WTC11 (cell line): ENCODE measurements at places on chromosomes 5 and 9.

DNA sequence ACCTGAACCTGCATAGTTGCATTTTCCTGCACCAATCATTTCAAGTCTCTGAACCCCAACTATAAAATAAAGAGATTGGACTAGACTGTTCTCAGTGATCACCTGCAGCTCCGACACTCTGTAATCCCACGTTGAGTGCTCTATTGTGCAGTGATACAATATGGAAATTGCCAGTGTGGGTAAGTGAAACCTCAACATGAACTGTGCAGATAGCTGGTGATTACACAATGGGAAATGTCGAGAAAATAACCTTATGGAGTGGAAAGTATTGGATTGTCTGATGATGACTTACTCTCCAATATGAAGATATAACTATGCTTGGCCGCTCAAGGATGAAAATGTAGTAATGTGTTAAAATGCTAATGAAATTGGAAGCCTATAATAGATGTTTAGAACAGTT lies 293.1 kb upstream of the BRINP1 start:
- DNase-seq: no peak

- DNase-seq: no peak
Observed at GRCh38 chr9:68727636-68728035, 22.6 kb downstream of the PIP5K1B start.

DNA sequence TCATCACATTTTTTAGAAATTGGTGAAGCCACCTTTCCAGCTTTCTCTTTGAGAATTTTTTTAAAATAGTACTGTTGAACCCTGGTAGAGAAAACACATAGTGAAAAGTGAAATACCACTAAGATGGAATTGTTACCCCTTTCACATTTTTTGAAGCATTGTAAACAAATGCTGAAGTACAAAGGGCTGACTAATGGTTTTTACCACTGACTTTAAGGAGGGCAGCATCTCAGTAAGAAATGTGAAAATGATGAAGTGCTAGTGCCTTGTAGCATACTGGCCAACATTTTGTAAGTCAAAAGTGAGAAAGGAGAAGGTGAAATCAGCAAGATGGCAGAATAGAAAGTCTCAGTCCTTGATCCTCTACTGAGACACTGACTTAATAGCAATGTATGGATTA lies 320.6 kb downstream of the PJA2 start:
- no peak for DNase-seq

DNA sequence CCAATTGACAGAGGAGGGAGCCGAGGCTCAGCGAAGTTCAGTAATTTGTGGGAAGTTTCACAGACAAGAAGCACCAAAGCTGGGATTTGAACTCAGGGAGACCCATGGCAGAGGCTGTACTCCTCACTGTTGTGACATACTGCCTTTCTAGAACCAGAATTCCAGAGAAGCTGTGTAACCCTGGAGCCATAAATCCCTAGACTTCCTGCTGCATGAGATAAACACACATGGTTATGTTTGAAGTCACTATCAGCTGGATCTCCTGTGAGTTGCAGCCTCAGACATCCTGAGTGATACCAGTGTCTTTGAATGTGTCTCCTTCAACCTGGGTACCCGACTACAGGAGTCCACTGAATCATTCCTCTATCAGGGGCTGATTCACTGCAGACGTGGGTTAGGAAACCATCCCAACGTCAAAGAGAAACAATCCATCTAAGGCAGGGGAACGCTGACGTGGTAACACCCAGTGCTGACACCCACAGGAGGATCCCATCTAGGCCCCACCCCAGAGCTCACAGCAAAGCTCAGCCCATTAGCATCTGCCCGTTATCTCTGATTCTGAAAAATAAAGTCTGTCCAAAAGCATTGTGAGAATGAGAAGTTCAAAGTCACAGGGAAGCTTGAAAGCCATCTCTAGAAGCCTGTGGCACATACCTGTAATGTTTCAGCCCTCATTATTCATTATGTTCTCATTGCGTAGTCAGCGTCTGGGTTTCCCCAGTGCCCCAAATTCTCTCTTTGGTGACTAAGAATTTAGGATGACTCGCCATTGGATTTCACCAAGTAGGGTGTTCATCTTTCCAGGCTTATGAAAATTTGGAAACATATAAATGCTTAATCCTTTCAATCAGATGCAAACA lies 36.3 kb upstream of the BASP1 start:
- no peak for DNase-seq

- no peak for DNase-seq
Observed at GRCh38 chr5:173291722-173292658, 36.2 kb downstream of the STC2 start.

DNA sequence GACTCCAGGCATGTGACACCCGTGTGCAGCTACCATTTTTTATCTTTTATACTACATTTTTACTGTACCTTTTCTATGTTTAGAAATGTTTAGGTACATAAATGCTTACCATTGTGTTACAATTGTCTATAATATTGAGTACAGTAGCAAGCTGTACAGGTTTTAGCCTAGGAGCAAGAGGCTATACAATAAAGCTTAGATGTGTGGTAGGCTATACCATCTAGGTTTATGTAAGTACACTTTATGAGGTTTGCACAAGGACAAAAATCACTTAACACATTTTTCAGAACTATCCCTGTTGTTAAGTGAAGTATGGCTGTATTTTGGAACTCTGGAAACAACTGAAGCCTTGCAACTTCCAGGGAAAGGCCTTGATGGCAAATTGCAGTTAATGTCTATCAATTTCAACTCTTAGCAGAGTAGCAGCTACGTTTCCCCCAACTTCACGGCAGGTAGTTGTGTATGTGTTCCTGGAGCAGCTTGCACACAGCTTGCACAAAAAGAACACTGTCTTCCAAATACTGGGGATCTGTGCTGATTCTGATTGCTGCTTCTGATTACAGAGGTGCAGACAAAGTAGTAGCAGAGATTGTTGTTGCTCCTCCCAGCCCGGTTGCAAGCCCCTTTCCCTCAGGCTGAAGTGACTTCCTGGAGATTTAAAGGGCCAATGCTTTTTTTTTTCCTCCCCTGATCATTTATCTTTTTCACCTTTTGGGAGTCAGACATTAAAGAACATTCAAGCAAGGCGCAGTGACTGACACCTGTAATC lies 30.0 kb downstream of the SIL1 start:
- no peak for DNase-seq

DNA sequence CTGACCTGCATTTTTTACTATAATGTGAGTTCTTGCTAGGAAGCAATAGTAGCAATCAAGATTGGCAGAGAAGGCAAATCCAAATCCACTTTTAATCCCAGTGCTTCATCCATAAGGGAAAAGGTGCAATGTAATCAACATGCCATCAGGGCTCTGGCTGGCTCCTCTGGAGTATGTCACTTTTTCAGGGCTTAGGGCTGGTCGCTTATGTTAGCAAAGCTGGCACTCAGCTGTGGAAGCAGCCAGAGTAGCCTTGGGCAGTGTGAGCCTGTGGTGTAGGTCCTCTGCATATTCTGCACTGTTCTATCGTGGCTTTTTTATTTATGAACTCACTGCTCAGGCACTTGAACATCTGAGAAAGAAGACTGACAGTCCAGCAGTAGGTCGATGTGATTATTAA lies 16.1 kb downstream of the ACTBL2 start:
- no peak for DNase-seq

- peak; percentile 41 for DNase-seq
Observed at GRCh38 chr9:306907-307306, 92.2 kb downstream of the DOCK8 start.

- no peak for DNase-seq
Observed at GRCh38 chr5:73256862-73257261, 83.9 kb downstream of the TMEM174 start.

GRCh38 chr5:31464081-31464480 lies 67.8 kb downstream of the DROSHA start:
- DNase-seq: no peak

DNA sequence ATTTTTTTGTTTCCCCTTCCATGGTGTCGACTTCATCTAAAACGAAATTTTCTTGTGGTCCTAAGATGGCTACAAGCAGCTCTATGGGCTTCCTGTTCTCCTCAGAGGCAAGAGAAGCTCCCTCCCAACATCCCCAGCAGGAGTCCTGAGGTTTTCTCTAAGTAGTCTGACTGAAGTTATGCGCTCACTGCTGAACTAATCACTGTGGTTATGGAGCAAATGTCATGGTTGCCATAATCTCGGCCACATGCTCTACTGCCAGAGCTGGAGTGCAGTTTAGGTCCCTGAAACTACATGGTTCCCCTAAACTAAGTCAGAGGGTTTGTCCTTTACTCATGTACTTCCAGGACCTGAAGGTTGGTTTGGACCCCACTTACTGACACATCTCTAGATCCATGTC lies 68.0 kb upstream of the MAMDC2 start:
- no peak for DNase-seq

- peak; percentile 36 for DNase-seq
Observed at GRCh38 chr5:150001660-150002486, 1.3 kb downstream of the HMGXB3 start.

DNA sequence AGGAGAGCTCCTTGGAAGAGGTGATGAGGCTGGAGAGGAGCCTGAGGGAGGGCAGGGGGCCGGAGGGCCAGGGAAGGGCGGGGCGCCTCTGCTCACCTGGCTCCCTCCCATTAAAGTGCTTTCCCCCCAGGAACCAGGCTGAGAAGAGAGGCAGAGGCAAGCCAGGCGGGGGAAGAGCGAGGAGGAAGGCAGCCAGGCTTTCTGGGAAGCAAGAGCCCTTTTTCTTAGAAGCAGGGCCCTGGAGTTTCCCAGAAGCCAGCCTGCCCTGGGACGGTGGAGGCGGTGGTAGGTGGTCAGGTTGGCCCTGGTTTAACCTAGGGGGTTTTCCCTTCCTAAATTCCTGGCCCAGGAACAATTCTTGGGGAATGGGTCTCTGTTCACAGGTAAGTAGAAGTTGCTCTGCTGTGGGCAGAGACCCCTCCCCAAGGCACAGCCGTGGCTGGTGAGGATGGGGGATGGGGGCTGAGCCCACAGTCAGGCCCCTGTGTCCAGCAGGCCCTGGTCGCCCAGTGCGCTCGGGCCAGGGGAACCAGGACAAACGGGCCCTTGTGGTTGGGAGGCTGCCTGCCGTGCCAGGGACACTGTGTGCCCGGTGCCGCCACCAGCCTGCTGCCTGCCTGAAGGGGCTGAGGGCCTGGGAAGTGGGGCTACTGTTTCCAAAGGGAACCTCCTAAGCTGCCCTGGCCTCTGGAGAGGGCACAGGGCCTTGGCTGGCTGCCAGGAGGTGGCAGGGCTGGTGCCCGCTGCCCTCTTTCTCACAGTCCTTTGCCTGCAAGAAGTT lies 16.6 kb upstream of the RALGDS start:
- no peak for DNase-seq

GRCh38 chr9:110260911-110261310 lies 4.6 kb upstream of the TXN start:
- no peak for DNase-seq

DNA sequence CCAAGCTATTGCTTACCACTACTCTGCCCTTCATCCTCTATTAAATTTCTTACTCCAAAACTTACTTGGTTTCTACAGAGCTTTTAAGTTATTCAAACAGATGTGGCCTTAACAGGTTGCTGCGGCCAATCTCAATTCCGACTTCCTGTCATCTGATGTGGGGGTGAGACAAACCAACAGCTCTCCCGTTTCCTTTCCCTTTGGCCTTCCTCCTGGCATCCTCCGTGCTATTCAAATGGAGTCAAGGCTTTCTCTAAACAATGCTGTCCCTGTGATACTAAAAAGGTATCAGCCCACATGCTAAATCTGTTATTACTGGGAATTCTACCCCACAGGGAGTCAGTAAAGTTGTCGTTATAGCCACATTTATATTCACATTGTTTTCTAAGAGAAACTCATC lies 11.8 kb downstream of the RBM18 start:
- no peak for DNase-seq

GRCh38 chr5:122351416-122352157 lies 39.5 kb downstream of the SNCAIP start:
- no peak for DNase-seq

GRCh38 chr5:106094839-106095238 lies 1575.9 kb downstream of the EFNA5 start:
- no peak for DNase-seq

- no peak for DNase-seq
Observed at GRCh38 chr5:175516933-175517823, 38.8 kb downstream of the SFXN1 start.

GRCh38 chr9:76403352-76403751 lies 9.1 kb upstream of the RFK start:
- no peak for DNase-seq
